ENCODE measurements at places on chromosomes 2 and 18. TPM values are rescaled to one million over a fixed set of nuclear protein-coding genes. Genes with fewer than 3 reads are reported as not detected.

DNA sequence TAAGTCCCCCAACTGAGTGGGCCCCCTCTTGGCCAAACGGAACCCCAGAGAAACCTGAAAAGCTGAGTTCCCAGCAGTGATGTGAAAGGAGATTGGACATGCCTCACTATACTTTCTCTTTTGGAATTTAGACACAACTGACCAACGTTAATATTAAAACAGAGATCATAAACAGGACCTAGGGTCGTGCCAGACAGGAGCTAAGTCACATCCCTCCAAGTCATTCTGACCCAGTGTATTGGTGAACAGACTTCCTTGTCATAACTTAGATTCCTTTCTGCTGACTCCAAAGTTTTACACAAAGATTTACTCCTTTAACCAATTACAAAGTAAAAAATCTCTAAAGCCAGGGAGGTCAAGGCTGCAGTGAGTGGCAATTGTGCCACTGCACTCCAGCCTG, 46.9 kb downstream of the UXS1 start:
- DNase-seq = no peak
- H3K4me3 ChIP-seq = no peak overlapping the region
- no peaks in the 10 kb centered on the region for H3K27me3 ChIP-seq

GRCh38 chr2:224658780-224659405, 57.3 kb downstream of the CCDC195 start:
- no peaks in the 10 kb centered on the region for H3K27me3 ChIP-seq
- no peak overlapping the region for H3K27ac ChIP-seq
- H3K36me3 ChIP-seq = no peaks in the 10 kb centered on the region
- H3K4me3 ChIP-seq = no peak overlapping the region
- H3K4me1 ChIP-seq = no peaks in the 10 kb centered on the region

DNA sequence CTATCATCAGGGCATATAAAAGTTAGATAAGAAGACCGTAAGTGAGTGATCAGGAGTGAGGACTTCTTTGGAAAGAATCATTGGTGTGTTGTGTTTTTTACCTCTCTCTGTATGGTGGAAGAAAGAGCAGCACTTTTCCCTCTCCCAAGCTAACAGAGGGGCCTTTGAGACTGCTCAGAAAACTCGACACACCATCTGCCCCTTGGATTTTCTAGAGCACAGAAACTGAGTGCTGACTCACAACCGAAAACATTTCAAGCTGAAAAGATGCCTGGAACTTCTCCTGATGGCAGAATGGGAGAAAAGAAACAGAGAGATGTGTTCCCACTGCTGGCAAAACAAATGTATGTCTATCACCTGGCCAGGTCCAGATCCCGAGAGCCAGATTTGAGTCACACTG, 156.6 kb downstream of the DNAH7 start:
- H3K27ac ChIP-seq = no peak overlapping the region
- no peak overlapping the region for H3K4me3 ChIP-seq
- no peaks in the 10 kb centered on the region for H3K27me3 ChIP-seq

DNA sequence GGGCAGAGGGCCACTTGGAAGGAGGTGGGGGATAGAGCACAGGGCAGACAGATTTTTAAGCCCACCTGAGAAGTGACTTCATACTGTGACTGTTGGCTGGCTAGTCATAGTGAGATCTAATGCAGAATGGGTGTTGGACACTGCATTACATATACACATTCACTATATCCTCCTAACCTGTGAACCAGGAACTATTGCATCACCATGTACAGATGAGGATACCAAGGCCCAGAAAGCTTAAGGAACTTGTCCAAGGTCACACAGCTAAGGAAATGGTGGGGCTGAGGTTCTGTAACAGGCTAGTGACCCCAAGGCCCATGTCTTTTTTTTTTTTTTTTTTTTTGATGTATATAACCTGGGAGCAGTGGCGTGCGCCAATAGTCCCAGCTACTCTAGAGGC, 49.6 kb upstream of the SPRED2 start:
- no peaks in the 10 kb centered on the region for H3K36me3 ChIP-seq
- no peaks in the 10 kb centered on the region for H3K4me1 ChIP-seq
- H3K27ac ChIP-seq = no peak overlapping the region
- H3K4me3 ChIP-seq = no peak overlapping the region

DNA sequence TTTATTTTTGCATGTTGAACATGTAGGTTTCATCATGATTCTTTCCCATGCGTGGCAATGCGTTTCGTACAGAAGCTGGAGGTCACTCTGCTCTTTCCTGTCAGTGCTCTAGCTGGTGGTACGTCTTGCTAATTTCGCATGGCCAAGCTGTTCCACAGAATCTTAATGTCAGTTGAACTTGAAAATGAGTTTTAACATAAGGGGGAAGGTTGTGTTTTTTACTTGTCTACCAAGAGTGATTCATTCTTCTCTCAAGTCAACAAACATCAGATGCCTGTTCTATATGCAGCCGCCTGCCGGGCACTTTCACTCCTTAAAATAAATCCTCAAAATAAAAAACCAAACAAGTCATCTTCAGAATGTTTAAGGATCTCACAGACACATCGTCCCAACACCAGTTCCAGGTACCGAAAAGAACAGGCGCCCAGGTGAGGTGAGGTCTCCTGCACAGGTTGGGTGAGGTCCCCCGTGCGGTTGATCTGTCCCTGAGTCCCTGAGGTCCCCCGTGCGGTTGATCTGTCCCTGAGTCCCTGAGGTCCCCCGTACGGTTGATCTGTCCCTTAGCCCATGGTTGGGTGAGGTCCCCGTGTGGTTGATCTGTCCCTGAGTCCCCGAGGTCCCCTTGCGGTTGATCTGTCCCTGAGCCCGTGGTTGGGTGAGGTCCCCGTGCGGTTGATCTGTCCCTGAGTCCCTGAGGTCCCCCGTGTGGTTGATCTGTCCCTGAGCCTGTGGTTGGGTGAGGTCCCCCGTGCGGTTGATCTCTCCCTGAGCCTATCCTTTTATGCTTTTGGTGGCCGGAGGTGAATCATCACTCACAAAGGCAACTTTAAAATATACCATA, 57.0 kb upstream of the KCNG2 start:
- no peaks in the 10 kb centered on the region for H3K27me3 ChIP-seq
- peaks cover 12% of the 10 kb centered on the region for H3K36me3 ChIP-seq
- H3K4me1 ChIP-seq = no peaks in the 10 kb centered on the region
- DNase-seq = no peak
- H3K4me3 ChIP-seq = no peak overlapping the region

DNA sequence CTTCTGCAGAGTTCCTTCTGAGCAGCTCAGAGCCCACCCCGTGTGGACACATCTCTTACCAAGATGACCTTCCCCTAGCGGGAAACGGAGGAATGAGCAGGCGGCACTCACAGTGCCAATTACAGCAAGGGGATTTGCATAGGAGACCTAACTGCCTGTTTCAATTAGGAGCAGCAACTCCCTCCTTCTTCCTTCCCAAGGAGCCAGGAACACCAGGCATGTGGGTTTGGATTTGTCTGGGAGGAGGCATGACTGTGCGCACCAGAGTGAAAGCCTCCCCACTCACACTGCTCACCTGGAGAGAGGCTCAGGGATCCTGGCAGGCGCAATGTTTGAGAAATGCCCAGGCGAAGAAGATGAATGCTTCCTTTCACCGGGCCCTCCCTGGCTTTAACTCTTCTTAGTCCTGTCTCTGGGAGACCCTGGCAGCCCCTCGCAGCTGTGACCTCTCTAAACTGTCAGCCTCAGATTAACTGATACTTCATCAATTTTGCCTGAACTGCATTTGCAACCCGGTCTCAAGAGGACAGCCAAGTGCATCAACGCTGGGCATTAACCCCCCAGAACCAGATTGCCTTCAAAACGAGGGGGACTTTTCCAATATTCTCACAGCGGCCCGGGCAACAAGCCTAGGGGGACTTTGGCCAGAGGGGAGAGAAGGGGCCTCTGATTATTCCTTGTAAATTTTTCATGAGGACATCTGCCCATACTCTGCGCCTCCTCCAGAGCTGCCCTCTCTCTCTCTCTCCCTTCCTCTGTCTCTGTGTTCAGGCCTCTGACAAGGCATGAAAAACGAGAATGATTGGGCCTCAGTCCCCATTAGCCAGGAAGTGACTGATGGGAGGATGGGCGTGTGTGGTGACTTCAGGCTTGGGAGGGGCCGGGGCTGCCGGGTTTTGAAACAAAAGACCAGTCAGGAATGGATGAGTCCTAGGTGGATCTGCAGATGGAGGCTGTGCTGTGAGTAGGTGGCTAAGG, 93.8 kb downstream of the CMPK2 start:
- H3K4me3 ChIP-seq = no peak overlapping the region
- no peaks in the 10 kb centered on the region for H3K27me3 ChIP-seq
- no peak overlapping the region for H3K27ac ChIP-seq
- no peaks in the 10 kb centered on the region for H3K36me3 ChIP-seq
- peak; percentile 57 for DNase-seq
- H3K4me1 ChIP-seq = peaks cover 11% of the 10 kb centered on the region

- DNase-seq = no peak
- H3K4me1 ChIP-seq = no peaks in the 10 kb centered on the region
- no peaks in the 10 kb centered on the region for H3K36me3 ChIP-seq
- H3K4me3 ChIP-seq = no peak overlapping the region
These were observed 92.9 kb upstream of the SLC14A2 start for GRCh38 chr18:45522371-45522770.

GRCh38 chr2:133431289-133431688, 137.0 kb downstream of the NCKAP5 start:
- H3K4me1 ChIP-seq = peaks cover 53% of the 10 kb centered on the region
- no peak for DNase-seq
- no peaks in the 10 kb centered on the region for H3K27me3 ChIP-seq
- H3K4me3 ChIP-seq = no peak overlapping the region

GRCh38 chr18:56368066-56368465, 270.3 kb downstream of the TXNL1 start:
- no peaks in the 10 kb centered on the region for H3K36me3 ChIP-seq
- H3K27me3 ChIP-seq = no peaks in the 10 kb centered on the region
- H3K4me3 ChIP-seq = no peak overlapping the region
- no peaks in the 10 kb centered on the region for H3K4me1 ChIP-seq

DNA sequence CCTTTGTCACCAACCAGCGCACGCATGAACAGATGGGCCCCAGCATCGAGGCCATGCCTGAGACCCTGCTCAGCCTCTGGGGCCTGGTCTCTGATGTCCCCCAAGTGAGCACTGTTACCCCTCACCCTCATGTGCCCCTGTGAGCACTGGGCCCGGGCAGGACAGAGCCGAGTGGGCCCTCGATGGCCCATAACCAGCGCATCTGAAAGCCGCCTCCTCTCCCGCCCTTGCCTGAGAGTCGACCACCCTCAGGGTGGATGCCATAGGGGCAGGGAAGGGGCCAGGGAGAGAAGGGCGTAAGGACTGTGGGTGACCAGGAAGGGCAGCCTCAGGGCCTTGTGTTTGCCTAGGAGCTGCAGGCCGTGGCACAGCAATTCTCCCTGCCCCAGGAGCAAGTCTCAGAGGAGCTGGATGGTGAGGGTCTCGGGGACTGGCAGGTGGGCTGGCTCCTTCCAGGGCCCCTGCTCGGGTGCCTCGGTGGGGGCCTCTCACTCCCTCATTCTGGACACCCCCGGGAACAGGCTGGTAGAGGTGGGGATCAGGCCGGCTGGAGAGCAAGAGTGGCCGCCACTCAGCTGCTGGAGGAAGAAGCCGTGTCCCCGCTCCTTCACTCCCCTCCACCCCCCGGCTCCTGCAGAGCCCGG, 2.1 kb downstream of the PROM2 start:
- H3K27me3 ChIP-seq = no peaks in the 10 kb centered on the region
- DNase-seq = no peak
- H3K36me3 ChIP-seq = no peaks in the 10 kb centered on the region
- H3K4me1 ChIP-seq = no peaks in the 10 kb centered on the region
- no peak overlapping the region for H3K27ac ChIP-seq

- H3K4me1 ChIP-seq = no peaks in the 10 kb centered on the region
- H3K27ac ChIP-seq = no peak overlapping the region
- H3K4me3 ChIP-seq = no peak overlapping the region
- no peak for DNase-seq
- H3K27me3 ChIP-seq = peaks cover 24% of the 10 kb centered on the region
These were observed 62.8 kb upstream of the OTOS start for GRCh38 chr2:240203031-240203787.

TCF7L1 gene
- total RNA-seq = 21.9 TPM

ABHD1 gene
- total RNA-seq = 0.22 TPM

NUP35 gene
- total RNA-seq = 62.0 TPM

HRH4 gene
- not detected for total RNA-seq

SKOR2 gene
- total RNA-seq = not detected
